T-helper 22 cell (primary cell): ENCODE measurements at places on chromosomes 4 and X.

DNA sequence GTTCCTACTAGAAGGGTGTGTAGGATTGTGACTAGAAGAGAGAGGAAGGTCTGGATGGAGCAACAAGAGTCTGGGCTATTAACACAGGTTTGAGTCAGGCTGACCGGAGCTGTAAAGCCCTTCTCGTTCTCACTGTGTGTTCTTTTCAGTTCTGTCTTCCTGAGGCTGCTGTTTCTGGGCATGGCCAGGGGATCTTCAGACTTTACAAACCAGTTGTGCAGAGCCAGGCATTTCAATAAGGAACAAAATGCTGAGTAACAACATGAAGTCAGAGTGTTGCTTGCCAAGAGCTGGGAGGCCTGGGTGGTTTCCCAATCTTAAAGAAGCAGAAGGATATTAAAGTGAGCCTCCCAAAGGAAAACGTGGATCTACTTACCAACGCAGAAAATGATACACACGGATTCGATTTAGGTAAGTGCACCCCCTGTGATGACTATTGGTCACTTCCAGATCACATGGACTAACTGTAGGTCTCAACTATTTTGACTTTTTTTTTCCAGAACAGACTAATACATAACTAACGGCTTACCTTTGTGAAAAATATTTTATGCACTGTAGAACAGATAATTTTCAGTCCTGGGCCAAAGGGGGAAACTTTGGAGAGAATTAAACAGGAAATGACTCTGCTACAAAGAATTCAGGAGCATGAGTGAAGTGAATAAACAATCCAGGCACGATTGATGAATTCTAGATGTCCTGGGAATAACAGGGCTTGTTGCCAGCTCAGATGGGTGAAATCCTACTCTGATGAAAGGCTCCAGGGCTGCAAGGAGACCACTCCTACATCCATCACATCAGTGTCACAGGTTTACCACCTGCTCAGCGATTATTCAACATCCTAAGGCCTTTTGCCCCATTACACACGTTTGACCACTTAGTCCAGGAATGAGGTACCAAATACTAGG is 94.5 kb downstream of the ANXA3 start:
- DNase-seq = no peak

DNA sequence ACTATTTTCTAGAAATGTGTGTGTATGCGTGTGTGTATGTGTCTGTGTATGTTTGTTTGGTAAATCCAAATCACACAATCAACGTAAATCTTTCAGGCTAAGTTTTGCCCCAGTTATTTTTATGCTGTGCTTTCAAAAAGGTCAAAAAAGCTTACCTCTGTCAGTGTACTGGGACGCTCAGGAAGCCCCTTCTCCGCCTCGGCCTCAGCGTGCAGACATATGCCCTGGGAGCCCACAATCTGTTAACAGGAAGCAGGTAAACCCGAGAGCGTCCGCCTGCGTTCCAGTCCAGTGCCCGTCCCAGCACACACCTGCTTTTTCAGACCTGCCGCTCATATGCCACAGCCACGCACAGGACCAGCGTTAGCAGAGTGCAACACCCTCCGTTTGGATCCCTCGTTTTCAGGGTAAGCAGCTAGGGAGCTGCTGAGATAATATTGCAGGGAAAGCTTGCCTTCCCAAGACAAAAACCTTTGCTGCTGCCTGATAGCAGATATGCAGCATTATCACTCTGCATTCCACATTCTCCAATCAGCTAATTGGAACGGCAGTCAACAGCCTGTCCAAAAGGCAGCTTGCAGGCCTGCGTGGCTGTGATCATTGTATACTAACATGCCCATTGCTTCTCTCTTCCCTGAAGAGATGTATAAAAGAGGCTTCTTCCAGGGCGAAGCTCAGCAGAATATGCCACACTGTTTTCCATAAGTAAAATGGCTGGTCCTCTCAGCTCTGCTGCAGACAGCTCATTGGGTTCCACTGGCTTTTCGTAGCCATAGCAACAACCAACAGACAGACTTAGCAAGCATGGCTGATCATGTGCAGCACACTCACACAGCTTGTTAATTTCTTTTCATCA is at the start of gene SORBS2:
SORBS2 (minus strand) TSS at position 686 of the 856 bp plus-strand sequence. CDS start 121,623 bp downstream, outside the sequence.
- DNase-seq = no peak

DNA sequence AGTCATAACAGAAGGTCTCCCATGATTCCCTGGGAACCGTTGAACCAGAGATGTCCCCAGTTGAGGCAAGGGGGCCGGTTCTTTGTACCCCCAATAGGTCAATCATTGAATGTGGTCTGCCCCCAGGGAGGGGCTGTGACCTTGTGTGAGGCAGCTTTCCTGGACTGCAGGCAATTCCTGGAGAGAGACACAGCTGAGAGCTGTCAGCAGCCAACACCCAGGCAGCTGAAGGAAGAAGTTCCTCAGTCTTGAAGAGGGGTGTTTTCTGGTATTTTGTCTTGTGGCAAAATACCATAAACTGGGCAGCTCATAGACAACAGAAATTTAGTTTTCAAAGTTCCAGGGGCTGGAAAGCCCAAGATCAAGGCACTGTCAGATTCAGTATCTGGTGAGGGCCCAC is 185.7 kb upstream of the ATP6AP2 start:
- no peak for DNase-seq

DNA sequence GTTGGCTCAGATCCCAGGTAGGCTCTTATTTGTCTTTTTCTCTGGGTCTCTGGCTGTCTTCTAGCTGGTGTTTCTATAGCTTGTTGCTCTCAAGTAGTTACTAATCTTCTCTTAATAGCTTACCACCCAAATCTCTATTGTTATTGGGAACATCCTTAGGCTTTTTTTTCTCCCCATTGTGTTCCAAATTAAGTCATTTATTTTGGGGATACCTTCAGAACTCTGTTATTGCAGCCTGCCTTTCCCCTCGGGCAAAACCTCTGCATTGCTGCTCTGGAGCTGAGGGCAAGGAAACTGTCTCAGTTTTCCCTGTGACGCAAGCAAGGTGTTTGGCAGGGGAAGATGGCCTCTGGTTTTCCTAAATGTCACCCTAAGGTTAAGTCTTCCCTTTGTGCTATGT is 338.1 kb upstream of the ZCCHC13 start:
- no peak for DNase-seq
